CD8-positive, alpha-beta memory T cell (primary cell): ENCODE measurements at places on chromosomes 4 and X.

DNA sequence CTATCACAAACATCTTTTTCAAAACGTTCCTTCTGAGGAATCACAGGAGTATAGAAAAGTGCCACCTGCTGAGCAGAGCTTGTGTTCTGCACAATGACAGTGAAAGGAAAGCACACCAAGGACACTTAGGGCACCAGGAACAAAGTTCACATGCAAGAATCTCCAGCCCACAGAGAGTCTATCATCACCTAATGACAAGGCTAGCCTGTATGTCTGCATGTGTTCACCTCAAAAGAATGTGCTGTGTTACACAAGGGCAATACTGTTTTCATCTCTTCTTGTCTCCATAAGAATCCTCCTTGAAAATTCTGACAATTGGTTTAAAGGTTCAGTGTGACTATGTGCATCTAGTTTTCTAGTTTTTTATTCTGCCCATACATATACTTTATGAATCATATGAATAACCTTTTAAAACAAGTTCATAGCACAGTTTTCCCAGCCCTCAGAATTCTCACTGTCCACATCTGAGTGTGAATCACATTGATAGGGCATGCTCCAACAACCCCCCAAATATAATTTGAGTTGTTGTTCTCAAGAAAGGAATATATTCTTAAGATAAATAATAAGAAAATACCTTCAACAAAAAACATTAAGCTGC lies 118.0 kb downstream of the PWWP3B start:
- no peak for DNase-seq

GRCh38 chr4:3290889-3291321 lies 1.9 kb upstream of the RGS12 start:
- no peak for DNase-seq

DNA sequence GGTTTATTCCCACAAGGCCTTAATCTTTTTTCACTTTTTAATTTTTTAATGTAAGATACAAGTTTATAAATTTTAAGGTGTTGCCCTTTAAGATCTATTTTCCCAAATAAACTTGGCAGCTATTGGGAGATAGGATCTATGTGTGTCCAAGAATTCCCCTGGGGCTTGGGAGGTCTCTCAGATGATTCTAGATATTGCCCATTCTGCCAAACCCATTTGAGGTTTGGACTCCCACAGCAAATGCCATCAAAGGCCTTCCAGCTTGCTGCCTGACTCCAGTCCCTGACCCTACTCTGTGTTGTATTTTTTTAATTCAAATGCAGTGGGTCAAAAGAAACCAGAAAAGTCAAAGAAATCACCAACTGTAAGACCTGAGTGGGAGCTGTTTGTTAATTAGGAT lies 120.0 kb upstream of the CHRDL1 start:
- DNase-seq: no peak

DNA sequence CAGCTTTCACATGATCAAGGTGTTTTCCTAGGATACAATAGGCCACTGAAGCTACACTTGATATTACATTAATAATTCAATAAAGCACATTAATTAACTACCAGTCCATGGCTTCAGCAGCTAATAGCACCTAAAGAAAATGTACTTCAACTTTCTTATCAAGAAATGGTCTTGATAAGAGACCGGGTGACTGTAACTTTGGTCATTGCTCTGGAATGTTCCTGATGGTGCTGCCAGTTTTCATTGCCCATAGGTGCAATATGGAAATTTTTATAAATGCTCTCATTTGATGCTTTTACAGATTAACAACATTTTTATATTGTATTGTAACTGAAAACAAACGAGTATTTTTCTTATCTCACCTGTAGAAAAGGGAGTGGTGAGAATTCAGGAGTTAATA lies 165.4 kb downstream of the SHROOM3 start:
- DNase-seq: no peak
